Temporal lobe (tissue), 4 donors: ENCODE measurements at places on chromosomes 3 and 15. TPM values are rescaled to one million over a fixed set of nuclear protein-coding genes. Genes with fewer than 3 reads are reported as not detected.

The RETNLB gene
- total RNA-seq, result not detected

The COPS2 gene
- total RNA-seq, result 61.7 TPM

The ATP10A gene
- 0.74 TPM for total RNA-seq

The CLDN16 gene
- 0.25 TPM for total RNA-seq

The ZBTB20 gene
- 65.2 TPM for total RNA-seq

The KIF23 gene
- total RNA-seq, result 4.7 TPM

The UCN2 gene
- total RNA-seq, result not detected

The FBXO40 gene
- total RNA-seq, result under 0.01 TPM

The SKOR1 gene
- 0.25 TPM for total RNA-seq
